ENCODE measurements at places on chromosomes 2 and 18.

DNA sequence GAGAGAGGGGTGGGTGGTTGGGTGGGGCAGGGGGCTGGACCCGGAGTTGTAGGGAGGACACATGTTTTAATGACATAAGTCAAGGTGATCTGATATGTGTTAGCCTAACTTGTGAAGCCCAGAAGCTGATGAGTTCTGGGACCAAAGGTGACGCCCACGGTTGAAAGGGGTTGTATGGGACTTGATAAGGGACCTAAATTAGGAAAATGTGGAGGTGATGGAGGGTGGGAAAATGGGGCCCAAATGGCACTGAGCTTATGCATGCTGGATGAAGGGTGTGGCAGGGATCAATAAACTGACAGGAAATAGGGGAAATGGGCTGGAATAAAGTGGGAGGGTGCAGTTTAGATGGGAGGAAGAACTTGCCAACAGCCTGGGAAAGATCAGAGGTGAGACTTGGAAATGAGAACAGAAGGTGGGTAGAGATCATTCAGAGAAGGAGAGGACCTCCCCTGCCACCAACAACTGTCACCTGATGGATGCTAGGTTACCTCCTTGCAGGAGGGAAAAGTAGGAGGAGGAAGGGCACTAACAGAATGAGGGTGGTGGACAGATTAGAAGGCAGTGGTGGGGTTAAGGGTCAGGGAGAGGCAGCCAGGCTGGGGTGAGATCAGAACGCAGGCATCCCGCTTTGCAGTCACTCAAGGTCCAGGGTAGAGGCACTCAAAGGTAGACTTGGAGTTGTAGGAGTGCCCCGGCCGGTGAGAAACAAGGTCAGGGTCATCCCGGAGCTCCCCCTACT lies 15.3 kb downstream of the WNT10A start:
- DNase-seq: no peak

GRCh38 chr18:76498064-76498463 lies 3.0 kb upstream of the ZNF516 start:
- no peak for DNase-seq

DNA sequence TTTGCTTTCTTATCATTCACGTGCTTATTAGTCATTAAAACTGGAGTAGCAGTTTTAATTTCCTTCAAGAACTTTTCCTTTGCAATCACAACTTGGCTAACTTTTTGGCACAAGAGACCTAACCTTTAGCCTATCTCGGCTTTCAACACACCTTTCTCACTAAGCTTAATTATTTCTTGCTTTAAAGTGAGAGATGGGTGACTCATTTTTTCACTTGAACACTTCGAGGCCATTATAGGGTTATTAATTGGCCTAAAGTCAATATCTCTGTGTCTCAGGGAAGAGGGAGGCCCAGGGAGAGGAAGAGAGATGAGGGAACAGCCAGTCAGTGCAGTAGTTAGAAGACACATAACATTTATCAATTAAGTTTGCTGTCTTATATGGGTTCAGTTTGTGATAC lies 289.8 kb downstream of the RBM43 start:
- DNase-seq: no peak

GRCh38 chr18:4399929-4400328 lies 55.2 kb downstream of the DLGAP1 start:
- no peak for DNase-seq

DNA sequence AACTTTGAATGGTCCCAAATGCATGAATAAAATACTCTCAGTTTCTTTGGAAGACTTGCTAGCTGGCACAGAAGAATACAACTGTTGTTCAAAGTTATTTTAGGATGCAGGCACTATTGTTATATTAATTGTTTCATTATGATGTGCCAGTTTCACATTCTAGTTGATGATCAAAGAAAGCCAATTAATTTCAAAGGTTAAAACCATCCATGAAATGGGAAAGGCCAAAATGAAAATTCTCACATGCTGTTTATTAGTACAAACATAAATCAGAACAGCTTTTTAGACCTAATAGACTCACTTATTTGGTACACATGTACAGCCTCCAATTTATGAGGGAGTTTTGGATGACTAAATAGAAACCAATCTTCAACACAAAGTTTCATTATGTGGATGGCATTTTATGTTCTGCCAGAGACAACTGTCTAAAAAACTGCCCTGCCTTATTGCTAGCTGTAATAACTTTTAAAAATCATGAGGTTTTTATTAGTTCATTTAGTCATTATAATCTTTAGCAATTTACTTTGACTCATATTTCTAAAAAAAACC lies 42.2 kb downstream of the RFTN2 start:
- DNase-seq: no peak

- DNase-seq: no peak
These were observed 332.0 kb downstream of the PIK3C3 start for GRCh38 chr18:42287047-42287446.

GRCh38 chr2:40700231-40700954 lies 248.5 kb upstream of the SLC8A1 start:
- no peak for DNase-seq

GRCh38 chr2:50641633-50642032 lies 390.3 kb downstream of the NRXN1 start:
- no peak for DNase-seq

GRCh38 chr2:18752022-18752493 lies 162.7 kb upstream of the NT5C1B start:
- DNase-seq: no peak

GRCh38 chr18:44838971-44839666 lies 158.4 kb downstream of the SETBP1 start:
- peak; percentile 54 for DNase-seq

DNA sequence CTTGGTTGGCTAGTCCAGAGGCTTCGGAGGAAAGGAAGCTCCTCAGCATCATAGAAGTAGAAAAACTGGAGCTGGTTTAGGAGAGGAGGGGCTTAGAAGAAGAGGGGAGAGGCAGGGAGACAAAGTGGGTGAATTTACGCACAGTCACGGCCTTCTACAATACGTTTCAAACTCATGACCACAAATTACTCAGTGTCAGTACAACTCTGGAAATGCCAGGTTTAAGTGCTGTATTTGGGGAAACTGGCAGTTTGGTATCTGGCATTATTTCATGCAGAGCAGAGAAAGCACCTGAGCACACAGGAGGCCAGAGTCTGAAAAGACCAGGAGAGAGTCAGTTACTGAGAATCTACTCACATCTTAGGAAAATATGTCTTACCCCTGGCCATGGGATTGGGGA lies 55.4 kb downstream of the XRCC5 start:
- DNase-seq: no peak

- no peak for DNase-seq
These were observed 1.4 kb upstream of the TGOLN2 start for GRCh38 chr2:85329181-85329651.

DNA sequence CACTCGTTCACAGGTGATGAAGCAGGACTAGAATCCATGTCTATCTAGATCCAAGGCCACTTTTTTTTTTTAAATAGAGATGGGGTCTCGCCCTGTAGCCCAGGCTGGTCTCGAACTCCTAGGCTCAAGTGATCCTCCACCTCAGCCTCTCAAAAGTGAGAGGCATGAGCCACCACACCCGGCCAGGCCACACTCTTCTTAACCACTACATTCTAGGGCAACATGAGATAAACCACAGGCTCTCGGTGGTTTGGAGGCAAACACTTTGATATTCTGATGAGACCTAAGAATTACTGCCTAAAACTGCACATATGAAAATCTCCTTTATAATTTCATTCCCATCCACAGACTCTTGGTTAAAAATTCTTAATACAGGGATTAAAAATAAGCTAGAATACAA lies 51.8 kb downstream of the USP34 start:
- no peak for DNase-seq

DNA sequence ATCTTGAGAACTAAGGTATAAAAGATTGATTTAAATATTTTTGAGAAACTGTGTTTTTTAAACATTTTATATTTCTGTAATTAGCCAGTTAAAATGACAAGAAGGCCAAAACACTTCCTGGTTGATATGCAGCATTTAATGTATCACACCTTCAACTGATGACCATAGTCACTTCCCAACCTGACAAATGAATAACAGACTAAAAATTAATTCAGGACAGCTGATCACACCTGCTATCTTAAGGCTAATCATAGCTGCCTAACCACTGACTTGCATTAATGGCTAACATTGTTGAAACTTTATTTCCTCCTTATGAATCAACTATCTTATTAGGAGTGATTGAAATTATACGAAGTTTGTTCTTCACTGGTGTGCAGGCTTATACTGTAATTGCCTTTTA lies 125.8 kb upstream of the MSTN start:
- no peak for DNase-seq

GRCh38 chr2:142974288-142975024 lies 97.0 kb downstream of the KYNU start:
- no peak for DNase-seq

DNA sequence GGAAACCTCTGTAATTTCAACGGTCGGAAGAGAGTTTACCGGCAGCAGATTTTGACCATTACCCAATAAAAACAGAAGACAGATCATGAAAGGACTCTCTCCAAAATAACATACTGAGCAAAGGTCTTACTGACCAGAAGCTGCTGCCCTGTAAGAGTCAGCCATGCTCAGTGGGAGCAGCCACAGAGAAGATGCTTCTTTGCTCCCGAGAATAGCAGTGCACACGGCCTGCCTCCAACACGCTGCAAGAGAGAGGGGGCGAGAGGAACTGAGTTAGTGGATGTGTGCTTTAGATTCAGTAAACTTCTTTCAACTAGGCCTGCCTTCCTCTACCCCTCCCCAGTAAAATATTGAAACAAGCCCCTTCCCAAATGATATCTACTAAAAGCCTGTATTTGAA lies 103.7 kb downstream of the NCK2 start:
- no peak for DNase-seq

DNA sequence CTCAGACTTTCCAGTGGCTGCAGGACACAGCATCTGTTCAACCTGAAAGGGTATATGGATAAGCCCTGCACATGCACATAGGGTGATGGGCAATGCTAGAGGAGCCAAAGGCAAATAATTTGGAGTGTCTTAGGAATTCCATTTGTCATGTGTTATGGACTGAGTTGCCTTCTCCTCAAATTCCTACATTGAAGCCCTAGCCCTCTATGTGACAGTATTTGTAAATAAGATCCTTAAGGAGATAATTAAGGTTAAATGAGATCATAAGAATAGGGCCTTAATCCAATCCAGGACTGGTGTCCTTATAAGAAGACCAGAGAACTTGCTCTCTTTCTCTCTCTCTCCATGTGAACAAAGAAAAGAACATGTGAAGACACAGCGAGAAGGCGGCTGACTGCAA lies 42.9 kb upstream of the CREG2 start:
- no peak for DNase-seq

DNA sequence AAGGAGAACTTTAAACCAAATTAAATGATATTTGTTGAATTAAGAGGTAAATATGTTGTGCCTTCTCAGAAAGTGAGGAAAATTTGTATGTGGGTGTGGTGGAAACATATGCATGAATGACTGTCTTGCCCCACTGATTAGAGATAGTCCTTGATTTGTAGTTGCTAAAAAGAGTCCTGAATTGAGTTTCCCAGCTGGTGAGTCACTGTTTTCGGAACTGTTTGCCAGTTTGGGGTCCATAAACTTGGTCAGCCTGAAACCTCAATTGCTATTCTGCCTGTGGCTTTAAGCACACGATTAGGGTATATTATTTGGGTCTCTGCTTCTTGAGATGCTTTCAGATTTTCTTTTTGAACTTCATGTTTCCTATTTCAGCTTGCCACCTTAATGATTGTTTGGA lies 53.3 kb downstream of the PIKFYVE start:
- DNase-seq: no peak

DNA sequence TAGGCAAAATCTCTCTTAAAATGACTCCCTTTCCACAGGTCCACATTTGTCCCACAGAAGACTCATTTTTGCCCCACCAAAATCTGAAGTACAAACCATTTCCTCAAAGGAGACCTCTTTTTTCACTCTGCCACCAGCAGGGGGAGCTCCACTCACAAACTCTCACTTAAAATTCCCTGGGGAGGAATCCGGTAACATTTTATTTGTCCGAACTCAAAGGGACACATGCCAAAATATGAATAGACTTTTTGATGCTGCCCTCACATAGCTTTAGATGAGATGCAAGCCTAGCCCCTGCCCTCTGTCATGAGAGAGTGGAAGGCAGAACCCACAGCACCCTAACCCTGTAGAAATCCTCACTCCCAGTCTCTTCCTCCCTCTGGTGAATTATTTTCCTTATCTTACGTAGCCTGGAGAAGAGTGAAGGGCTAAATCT lies 57.1 kb downstream of the RMDN2 start:
- peak; percentile 30 for DNase-seq

DNA sequence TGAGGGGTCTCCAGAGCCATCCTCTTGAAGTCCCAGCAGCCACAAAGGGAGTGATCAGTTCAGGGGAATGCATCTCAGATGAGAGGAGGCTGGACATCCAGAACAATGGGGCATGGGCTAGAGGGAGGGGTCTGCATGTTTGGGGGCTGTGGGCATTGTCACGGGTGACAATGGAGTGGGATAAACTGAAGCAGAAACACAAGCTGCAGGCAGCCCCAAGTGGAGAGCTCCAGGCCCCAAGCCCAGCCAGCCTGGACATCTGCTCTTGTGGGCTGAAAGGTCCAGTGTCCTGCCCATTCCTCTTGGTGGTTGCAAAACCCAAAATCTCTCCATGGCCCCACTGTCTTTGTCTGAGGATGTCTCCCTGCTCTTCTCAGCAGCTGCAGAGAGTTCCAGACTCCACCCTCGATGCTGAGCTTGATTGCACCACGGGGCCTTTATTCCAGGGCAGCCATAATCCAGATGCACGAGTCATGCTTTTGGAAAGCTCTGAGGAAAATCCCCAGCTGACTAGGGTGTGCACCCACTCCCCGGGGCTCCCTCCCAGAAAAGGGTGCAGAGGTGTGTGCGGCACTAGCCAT lies 149.4 kb downstream of the TNS1 start:
- DNase-seq: no peak
